GM19239 (cell line): ENCODE measurements at places on chromosomes 1 and 21.

DNA sequence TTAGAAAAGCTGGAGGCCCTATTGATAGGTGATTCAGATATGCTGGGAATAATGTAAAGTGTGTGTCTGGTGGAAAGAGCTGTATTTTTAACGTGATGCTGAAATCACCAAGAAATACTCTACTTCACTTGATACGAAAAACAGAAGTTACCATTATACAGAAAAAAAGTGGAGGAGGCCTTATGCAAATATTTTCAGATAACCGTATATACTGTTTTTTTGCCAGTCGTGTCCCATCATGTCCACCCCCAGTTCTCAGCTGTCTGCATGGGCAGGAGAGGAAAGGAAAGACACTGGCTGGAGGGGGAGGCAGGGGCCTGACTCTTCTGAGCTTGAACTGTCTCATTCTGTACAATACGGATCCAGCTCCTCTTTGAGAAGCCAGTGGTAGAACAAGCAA lies 51.1 kb downstream of the KCNJ6 start:
- DNase-seq, result no peak

- no peak for DNase-seq
Measured at GRCh38 chr1:187513190-187513589, 684.4 kb downstream of the PLA2G4A start.

DNA sequence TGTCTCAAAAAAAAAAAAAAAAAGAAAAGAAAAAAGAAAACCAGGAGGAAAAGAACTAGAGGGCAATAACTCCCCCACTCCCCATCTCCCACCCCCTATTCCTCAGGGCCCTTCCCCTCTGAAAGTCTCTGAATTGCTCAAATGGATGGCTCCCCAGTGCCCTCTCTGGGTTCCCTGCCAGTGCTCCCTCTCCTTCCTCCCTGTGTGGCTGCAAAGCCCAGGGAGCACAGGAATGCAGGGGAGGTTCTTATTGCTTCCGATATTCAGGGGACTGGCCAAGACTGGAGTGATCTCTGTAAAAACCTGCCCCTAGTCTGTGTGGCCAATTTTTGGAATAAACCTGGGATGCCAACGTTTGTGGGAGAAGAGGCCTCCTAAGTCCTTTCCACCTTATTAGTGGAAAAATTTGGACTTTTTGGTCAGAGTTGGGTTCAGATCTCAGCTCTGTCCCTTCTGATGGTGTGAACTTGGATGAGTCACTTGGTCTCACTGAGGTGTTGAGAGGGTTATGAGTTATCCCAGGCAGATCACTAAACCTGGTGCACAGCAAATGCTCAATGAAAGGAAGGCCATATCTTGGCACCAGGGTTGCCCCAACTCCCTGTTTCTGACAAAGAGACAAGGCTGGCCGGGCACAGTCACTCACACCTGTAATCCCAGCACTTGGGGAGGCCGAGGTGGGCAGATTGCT lies 13.4 kb upstream of the ARHGEF10L start:
- no peak for DNase-seq

DNA sequence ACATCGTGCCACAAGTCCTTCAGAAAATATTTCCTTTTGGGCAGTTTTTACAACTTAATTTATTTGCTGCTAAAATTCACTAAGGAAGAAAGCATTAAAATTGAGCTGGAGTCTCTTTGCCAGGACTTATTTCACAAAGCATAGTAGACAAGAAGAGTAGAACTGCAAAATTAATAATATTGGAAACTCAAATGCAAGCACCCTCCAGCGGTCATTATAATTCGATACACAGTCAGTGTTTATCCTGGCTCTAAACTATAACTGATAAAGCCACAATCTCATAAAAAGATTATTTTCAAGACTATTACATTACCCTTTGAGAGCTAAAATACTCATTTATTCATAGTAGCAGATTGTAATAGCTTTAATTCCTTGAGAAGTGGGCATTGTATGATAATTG lies 655.4 kb downstream of the RWDD3 start:
- DNase-seq, result no peak
